ENCODE measurements at places on chromosomes 6 and 20.

DNA sequence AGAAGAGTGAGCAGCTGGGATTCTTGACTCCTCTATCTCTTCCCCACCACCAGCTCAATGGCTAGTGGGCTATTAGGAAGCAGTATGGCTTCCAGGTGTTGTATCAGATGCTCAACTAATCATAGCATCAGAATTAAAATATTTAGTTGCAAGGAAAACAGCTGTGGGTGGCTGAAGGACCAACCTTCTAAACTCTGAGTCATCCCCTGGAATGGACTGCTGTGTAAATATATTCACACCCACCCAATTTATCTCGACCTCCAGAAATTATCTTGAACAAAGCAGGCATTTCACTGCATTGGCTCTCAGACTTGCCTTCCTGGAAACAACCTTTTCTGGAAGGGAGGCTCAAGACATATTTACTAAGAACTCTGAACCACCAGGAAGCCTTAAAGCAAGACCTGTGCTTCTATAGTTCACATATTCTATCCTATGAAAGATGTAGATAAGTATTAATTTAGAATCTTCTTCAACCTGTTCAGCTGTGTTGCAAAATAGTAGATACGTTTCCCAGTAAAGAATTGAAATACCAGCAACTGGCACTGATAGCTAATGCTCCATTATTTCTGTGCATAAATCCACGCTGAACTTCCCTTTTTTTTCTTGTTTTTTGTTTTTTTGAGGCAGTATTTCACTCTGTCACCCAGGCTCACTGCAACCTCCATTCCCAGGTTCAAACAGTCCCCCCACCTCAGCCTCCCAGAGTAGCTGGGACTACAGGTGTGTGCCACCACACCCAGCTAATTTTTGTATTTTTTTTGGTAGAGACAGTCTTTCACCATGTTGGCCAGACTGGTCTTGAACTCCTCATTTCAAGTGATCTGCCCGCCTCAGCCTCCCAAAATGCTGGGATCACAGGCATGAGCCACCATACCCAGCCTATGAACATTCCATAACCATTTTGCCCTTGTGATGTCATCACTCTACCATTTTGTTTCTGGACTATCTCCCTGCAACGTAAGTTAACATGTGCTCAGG lies 56.9 kb upstream of the CD2AP start:
- DNase-seq: no peak

GRCh38 chr6:163449076-163449475 lies 34.6 kb downstream of the QKI start:
- no peak for DNase-seq

DNA sequence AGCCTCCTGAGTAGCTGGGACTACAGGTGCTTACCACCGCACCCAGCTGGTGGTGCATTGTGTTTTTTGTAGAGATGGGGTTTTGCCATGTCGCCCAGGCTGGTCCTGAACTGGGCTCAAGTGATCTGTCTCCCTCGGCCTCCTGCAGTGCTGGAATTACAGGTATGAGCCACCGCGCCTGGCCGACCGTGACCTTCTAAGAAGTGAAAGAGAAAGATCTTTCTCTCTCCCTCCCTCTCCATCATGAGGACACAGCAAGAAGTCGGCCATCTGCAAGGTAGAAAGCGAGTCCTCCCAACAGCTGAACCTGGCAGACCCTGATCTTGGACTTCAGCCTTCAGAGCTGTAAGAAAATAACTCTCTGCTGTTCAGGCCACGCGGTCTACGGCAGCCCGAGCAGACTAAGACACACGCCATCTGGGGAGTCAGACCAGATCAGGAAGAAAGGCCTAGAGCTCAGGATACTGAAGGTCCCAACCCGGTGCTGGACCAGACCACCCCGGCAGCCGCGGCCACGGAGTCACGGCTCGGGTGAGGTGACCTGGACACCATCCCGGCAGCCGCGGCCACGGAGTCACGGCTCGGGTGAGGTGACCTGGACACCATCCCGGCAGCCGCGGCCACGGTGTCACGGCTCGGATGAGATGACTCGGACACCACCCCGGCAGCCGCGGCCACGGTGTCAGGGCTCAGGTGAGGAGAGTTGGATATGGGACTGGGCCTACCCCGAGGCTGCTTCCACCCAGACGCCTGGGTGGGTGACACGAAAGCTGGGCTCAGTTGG lies 9.6 kb downstream of the GMEB2 start:
- DNase-seq: no peak

DNA sequence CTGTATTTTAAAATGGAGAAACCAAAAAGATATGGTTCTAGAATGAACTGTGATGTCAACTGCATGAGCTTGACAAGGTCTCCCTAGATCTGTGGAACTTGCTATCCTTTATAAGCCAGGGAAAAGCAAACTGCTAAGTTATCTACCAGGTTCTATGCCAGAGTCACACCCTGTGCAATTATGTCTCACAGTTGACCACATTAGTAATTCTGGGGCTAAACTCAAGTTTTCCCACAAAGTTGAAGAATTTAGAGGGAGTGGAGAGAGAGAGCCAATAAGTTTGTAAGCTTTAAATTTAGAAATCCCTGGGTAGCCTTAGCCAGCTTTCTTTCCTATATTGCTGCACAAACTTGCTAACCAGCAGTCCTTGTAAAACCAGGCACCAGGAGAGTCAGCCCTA lies 407.0 kb upstream of the SASH1 start:
- no peak for DNase-seq

DNA sequence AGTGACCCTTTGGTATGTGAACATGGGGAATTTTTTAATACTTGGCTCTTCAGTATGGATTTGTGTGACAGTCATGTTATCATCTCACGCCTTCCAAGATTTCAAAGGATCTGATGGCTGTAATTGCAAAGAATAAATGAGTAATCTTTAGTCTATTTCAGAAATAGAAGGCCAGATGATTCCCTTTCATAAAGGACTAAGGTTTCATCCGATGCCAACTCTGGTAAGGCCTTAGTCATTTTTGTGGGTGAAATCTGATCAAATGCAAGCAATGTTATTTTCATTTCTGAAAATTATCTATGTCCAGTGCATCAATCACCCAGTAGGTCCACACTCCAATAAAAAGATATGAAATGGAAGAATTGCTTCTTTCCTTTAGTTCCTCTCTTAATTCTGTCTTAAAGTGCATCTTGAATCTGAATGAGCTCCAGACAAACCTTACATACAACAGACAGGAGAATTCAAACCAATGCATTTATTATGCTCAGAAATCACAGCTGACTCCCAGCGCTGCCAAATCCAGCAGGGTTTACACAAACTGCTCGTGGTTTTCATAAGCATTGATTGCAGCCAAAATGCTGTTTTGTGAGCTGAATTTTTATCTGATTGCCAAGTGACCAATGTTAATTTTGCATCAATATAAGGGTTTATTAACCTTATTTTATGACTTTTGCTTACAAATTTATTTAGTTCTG lies 565.2 kb upstream of the MARCKS start:
- DNase-seq: peak; percentile 85

GRCh38 chr20:32031007-32031958 lies 20.8 kb upstream of the HCK start:
- DNase-seq: peak; percentile 81

GRCh38 chr20:17650301-17651128 lies 31.5 kb downstream of the RRBP1 start:
- DNase-seq: no peak

DNA sequence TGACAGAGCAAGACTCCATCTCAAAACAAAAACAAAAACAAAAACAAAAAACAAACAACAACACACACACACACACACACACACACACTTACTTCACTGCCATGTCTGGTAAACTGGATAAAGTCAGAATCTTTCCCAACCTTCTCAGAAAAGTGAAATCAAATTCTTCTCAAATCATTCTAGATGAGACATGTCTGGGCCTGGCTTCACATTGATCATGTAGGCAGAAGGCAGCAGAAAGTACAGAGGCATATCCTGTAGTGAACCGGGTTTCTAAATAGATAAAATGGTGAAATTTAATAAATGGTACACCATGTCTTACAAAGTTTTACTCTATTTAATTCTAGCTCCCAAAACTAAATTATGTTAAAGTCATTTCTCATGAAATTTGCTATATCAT lies 14.9 kb upstream of the MRS2 start:
- no peak for DNase-seq

DNA sequence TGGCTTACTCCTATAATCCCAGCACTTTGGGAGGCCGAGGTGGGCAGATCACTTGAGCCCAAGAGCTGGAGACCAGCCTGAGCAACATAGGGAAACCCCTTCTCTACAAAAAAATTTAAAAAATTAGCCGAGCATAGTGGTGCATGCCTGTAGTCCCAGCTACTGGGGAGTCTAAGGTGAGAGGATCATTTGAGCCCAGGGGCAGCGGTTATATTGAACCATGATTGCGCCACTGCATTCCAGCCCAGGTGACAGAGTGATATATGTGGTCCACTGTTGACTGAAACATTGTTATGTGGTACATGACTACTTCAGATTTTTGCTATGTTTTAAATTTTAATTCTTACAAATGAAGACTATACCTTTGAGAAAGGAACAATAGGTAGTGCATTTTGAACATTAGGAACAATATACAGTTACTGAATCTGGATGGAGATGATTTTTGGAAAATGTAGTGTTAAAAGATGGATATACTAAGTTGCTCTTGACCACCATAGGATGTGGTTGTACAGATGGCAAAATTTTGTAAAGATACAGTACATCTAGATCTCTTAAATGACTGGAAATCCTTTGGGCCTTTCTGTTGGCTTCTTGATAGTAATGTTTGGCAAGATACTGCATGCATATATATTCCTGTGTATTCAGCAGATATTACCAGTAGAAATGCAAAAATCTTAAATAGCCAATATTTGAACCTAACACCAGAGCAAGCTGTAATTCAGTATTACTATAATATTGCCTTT lies 35.9 kb downstream of the MAPK14 start:
- DNase-seq: no peak

- no peak for DNase-seq
These were observed 8.0 kb upstream of the COL21A1 start for GRCh38 chr6:56255349-56255748.

GRCh38 chr6:81997090-81997926 lies 244.8 kb upstream of the TENT5A start:
- DNase-seq: no peak
